ENCODE measurements at places on chromosomes 11 and 22.

GRCh38 chr11:14742849-14743559, 99.4 kb downstream of the PDE3B start:
- no peak for DNase-seq

- no peak for DNase-seq
Observed at GRCh38 chr22:46560696-46561295, 23.4 kb upstream of the CELSR1 start.

GRCh38 chr22:35212009-35212408, 45.3 kb upstream of the HMGXB4 start:
- no peak for DNase-seq

DNA sequence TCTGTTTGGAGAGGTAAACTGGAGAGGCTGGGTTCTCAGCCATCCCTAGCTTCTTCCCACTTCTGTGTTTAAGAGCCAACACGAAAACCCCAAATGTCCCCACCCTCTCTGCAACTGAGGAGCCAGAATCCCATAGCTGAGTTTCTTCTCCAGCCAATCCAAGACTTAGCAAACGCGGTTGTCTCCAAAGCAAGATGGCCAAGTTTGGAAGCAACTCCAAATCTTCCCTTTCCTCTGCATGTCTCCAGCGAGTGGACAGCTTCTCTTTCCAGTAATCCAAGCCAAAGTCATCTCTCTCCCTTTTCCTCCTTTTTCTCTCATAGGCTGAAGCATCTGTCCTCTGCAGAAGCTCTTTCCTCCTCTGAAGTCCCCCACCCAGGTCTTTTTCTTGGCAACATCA, 539.2 kb downstream of the MIAT start:
- DNase-seq, result no peak

DNA sequence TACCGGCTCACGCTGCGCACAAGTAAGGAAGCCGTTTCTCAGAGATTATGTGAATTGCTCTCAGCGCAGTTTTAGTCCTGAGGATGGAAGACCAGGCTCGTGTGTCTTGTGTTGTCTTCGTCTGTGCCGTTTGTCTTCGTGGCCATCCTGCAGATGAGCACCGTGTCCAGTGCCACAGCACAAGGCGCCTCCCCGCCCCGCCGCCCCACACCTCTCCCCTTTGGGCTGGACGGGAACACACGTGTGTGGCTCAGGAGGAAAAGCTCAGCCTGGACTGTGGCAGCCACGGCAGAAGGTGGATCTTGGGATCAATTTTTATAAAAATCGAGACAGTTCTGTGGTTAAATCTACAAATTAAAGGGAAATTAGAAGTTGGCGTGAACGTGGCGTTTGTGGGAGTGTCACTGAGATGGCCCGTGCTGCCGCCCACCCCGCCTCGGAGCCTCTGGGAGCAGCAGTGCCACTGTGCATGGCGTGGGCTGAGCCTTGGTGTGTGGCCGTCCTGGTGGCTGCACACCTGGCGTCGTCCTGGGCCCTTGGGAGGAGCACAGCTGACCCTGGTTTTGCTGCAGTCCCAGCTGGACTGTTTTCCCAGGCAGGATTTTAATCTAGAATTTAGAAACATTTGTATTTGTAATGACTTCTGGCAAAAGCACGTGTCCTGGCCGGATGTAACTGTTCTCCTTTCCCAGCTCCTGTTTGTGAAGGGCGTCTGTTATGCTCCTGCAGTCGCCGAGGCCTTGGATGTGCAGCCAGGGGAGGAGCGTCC, 25.8 kb downstream of the MUC6 start:
- no peak for DNase-seq

GRCh38 chr11:35146074-35146521, 7.1 kb downstream of the CD44 start:
- no peak for DNase-seq

GRCh38 chr11:36280531-36280930, 8.7 kb downstream of the COMMD9 start:
- DNase-seq, result no peak

DNA sequence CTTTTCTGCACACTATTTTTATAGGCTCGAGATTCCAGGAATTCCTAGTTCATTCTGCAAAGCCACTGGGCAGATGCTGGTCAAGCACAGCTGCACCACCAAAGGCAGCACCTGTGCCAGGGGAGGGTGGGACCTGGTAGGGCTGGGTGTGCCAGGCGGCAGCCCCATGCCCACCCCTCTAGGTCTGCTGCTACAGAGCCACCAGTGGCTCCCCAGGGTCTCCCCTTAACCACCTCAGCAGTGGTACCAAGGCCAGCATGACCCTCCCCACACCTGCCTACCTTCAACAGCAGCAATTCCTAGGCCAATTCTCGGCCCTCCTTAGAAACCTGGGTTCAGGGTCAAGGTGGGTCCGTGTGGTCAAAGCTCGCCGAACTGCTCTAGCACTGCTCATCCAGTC, 39.5 kb downstream of the PHF21B start:
- DNase-seq, result no peak

GRCh38 chr22:49193901-49194465, 633.7 kb downstream of the BRD1 start:
- no peak for DNase-seq

DNA sequence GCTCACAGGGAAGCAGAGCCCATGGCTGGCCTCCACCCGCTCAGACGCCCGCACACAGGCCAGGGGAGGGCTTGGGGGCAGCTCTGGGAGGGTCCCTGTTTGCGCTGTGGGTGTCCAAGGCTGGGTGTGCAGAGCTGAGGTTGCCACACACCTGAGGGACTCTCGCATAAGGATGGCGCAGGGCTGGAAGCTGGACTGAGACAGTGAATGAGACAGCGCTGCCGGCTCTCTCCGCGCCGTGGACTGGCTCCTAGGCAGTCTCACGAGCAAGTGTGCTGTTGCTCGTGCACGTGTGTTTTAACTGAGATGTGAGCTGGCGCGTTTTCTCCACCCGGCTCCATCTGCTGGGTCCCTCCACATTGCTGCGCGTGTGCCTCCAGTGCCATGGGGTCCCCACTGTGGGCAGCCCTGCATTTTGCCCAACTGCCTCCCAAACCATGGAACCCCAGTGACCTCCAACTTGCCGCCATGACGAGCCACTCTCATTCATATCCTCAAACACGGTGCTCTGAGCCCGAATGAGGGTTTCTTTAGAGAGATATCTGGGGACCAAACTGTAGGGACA, 4.2 kb upstream of the BID start:
- DNase-seq, result no peak

- no peak for DNase-seq
Observed at GRCh38 chr22:38861170-38861876, 10.7 kb downstream of the CBX6 start.

GRCh38 chr11:72072348-72072747, 8.0 kb downstream of the NUMA1 start:
- DNase-seq, result no peak

DNA sequence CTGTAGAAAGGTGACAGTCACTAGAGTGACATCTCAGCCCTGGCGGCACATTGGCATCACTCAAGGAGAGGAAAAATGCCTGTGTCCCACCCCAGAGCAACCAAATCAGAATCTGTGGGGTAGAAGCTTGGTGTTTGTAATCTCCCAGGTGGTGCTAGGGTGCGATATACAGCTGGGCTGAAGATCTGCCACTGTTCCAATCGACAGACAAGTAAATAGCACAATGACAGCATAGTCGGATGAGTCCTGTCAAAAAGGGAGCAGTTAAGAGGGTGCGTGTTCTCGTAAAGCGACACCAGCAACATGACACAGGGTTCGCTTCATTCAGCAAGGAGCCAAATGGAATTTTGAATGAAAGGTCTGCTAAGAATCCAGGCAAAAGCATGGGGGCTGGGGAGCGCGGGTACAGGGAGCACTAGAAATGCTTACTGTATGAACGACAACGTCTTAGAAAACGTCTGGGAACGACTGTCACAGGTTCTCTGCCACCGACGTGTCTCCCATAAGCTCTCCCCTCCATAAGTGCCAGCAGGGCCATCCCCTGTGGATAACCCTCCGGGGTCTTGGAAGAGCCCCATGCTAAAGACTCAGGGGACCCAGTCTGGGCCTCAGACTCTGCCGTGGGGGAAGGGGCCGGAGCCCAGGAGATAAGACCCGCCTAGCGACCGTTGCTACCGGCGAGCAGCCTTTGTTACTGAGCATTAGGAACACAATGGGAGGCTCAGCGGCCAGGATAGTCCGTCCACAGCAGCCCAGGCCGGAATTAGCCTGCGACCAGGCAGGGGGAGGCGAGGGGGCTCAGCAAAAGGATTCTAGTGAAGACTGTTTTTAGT, 20.8 kb downstream of the ADA2 start:
- DNase-seq, result peak; percentile 92

DNA sequence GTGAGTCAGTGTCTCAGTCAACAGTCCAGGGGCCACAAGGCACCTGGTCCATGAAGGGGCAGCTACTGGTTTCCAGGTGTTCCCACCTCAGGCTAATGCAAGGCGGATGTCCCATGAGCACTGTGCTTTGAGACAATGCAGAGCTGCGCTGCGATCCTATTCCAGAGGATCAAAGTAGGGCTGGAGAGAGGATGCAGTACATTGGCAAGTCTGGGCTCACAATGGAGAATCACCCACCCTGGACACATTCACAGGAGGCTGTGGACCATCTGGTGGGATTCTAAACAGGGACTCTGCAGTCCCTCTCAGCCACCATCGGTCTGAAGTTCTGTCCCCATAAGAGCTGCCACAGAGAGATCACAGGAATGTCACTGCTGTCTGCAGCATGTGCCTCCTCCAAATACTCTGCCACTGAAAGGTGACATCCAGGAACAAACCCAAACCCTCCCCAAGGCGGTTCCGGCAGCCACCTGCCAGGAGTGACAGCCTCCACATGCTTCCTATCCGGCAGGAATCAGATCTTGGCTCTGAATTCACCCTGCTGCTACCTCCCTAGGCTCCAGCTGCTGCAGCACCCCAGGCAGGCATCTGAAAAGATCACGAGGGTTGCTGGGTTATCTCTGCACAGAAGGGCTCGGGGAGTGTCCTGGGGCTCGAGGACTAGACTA, 45.3 kb upstream of the SERPIND1 start:
- DNase-seq, result no peak

- no peak for DNase-seq
Observed at GRCh38 chr22:47172771-47173534, 410.5 kb downstream of the TBC1D22A start.

DNA sequence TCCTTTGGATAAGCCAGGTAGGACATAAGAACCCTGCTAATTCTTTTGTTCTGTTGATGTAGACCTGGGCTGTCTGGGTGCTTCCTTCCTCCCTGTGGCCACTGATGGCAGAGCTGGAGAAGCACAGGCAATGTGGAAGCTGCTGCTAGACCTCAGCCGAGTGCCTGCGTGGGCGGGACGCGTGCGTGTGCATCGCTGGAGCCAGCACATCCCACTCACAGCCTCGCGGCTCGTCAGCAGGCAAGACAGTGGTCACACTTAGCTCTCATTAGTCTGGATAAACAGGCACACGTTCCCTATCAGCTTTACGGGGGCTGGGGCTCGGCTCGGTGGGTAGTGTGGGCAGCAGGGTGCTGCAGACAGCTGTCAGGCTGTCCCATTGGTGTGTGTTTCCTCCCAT, 155.7 kb downstream of the GRIK4 start:
- no peak for DNase-seq

DNA sequence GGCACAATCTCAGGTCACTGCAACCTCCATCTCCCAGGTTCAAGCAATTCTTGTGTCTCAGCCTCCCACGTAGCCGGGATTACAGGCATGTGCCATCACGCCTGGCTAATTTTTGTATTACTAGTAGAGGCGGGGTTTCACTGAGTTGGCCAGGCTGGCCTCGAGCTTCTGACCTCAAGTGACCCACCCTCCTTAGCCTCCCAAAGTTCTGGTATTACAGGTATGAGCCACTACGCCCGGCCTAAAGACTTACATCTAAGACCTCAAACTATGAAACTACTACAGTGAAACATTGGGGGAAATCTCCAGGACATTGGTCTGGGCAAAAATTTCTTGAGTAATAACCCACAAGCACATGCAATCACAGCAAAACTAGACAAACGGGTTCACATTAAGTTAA, 13.8 kb upstream of the FAM181B start:
- DNase-seq, result no peak

- DNase-seq, result no peak
Observed at GRCh38 chr11:131924457-131925201, 554.2 kb downstream of the NTM start.

GRCh38 chr11:60064111-60064510, 7.6 kb downstream of the MS4A3 start:
- no peak for DNase-seq

DNA sequence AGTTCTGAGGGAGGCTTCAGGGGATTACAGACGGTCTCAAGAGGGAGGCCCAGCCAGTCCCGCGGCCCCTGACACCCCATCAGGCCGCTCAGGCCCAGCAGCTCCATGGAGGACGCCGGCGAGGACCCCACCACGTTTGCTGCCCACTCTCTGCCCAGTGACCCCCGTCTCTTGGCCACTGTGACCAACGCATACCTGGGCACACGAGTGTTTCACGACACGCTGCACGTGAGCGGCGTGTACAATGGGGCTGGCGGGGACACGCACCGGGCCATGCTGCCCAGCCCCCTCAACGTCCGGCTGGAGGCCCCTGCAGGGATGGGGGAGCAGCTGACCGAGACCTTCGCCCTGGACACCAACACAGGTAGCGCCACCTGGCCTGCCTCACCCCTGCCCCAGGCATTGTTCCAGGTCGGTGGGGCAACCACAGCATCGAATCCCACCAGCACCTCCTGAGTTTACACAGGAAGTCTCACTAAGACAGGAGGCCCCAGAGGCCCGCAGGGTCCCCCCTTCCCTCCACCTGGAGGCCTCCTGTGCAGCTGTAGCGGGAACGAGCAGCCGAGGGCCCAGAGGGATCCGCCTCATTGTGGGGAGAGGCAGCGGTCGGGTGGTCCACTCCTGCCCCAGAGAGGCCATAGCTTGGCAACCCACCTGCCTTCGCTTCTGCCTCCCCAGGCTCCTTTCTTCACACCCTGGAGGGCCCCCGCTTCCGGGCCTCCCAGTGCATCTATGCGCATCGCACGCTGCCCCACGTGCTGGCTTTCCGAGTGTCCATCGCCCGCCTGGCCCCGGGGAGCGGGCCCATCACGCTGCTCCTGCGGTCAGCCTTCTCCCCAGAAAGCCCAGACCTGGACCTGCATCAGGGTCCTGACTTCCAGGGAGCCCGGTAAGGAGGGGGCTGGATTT, 1.0 kb downstream of the PGGHG start:
- no peak for DNase-seq

DNA sequence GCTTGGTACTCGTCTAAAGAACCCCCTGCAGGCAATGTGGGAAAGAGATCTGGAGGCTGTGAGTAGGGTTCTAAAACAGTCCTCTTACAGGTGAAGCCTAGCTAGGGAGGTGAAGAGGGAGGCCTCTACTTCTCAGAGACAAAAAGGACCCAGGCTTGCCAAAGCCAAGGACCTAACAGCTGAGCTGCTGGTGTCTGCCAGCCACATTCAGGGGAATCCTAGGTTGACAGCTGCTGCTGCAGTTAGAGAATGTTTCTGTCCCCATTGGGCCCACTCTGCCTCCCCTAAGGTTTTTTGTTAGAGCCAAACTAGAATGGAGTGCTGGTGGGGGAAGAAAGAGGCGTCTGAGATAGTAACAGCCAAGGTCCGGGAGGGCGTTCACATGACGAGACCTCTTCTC, 26.6 kb upstream of the TLCD5 start:
- no peak for DNase-seq

- no peak for DNase-seq
Observed at GRCh38 chr11:103862094-103862801, 174.2 kb upstream of the DDI1 start.

- DNase-seq, result no peak
Observed at GRCh38 chr22:19449422-19449767, 1.9 kb upstream of the C22orf39 start.

- no peak for DNase-seq
Observed at GRCh38 chr22:39408807-39409206, 9.2 kb downstream of the TAB1 start.
